Sigmoid colon (tissue), 7 donors: ENCODE measurements at places on chromosomes 5 and 9. TPM values are rescaled to one million over a fixed set of nuclear protein-coding genes. Genes with fewer than 3 reads are reported as not detected.

GRCh38 chr5:87410931-87411330 lies 1.8 kb downstream of the CCNH start:
- H3K4me3 ChIP-seq = no peak overlapping the region
- peak overlapping the region; percentile 97 for H3K27ac ChIP-seq
- no peak for DNase-seq

- H3K4me3 ChIP-seq = no peak overlapping the region
- no peak for DNase-seq
- no peak overlapping the region for H3K27ac ChIP-seq
- H3K4me1 ChIP-seq = no peaks in the 10 kb centered on the region
- H3K36me3 ChIP-seq = no peaks in the 10 kb centered on the region
Measured at GRCh38 chr5:24177821-24178220, 467.0 kb downstream of the CDH10 start.

DNA sequence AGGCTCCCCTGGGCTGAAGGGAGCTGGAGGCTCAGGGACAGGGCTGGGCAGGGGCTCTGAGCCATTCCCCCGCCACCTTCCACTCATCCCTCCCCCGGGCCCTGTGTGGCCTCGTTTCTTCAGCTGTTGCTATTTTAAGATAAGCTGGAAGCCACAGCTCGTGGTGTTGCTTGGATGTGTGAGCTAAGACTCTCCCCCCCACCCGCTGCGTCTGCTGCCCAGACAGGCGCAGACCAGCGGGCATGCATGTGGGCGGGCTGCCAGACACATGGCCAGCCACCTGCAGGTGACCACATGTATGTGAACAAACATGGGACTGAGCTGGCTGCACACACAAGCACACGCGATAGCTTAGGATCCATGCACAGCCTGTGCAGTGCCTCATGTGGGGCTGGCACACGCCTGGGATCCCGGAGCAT lies 8.7 kb downstream of the SNCB start:
- H3K27ac ChIP-seq = no peak overlapping the region
- peaks cover 39% of the 10 kb centered on the region for H3K27me3 ChIP-seq
- DNase-seq = no peak
- H3K4me3 ChIP-seq = no peak overlapping the region
- no peaks in the 10 kb centered on the region for H3K36me3 ChIP-seq
- peaks cover 21% of the 10 kb centered on the region for H3K4me1 ChIP-seq

CLIC3 gene
- total RNA-seq = 1.4 TPM

MTAP gene
- total RNA-seq = 21.3 TPM
